GM06990 (cell line): ENCODE measurements at places on chromosomes 3 and 15.

DNA sequence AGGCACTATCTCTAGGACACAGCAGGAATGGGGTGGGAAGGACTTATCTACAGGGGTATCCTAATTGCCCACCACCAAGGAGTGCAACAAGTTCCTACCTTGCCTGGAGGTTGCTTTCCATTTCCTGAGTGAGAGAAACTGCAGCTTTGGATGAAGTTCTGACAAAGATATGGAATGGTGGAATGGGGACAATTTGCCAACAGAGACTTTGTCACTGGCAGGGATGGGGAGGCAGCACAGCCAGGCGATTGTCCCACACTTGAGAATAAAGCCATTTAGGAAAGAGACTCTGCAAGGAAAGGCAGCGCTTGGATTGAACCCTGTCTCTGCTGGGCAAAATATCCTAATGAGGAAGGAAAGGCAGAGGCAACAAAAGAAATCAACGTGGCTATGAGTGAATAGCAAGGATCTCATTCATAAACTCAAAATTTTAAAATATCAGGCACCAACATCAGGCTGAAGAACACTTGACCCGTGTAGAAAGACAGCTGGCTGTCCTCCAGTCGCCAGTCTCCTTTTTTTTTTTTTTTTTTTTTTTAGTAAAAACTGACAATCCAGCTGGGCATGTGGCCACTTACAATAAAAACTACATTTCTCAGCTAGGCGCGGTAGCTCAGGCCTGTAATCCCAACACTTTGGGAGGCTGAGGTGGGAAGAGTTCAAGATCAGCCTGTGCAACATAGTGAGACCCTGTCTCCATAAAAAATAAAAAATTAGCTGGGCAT lies 31.6 kb upstream of the PDE8A start:
- DNase-seq = no peak

GRCh38 chr3:158743664-158744566 lies 11.7 kb upstream of the RARRES1 start:
- DNase-seq = no peak

GRCh38 chr3:13194285-13195209 lies 121.3 kb upstream of the IQSEC1 start:
- no peak for DNase-seq

DNA sequence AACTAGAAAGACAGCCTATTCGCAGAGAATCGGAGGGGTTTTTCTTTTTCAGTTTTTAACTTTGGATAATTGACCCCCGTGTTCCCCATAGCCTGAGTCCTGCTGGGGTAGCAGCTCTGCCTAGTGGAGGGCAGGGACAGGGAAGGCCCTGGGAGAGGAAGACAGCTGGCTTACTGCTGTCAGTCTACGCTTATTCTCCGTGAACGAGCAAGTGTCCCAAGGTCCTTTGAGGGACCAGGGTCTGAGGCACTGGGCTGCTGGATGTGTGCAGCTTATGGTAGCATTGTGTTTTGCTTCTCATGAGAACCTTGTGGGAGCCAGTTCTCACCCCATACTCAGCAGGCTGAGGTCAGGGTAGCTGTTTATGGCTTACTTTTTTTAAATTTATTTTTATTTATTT lies 3.0 kb downstream of the LIMD1 start:
- DNase-seq = no peak
